ENCODE measurements at places on chromosomes 6 and 20.

- peak; percentile 40 for DNase-seq
These were observed 6.0 kb upstream of the PTCHD4 start for GRCh38 chr6:48116699-48117645.

GRCh38 chr6:51626391-51626790 is 461.0 kb downstream of the PKHD1 start:
- no peak for DNase-seq

DNA sequence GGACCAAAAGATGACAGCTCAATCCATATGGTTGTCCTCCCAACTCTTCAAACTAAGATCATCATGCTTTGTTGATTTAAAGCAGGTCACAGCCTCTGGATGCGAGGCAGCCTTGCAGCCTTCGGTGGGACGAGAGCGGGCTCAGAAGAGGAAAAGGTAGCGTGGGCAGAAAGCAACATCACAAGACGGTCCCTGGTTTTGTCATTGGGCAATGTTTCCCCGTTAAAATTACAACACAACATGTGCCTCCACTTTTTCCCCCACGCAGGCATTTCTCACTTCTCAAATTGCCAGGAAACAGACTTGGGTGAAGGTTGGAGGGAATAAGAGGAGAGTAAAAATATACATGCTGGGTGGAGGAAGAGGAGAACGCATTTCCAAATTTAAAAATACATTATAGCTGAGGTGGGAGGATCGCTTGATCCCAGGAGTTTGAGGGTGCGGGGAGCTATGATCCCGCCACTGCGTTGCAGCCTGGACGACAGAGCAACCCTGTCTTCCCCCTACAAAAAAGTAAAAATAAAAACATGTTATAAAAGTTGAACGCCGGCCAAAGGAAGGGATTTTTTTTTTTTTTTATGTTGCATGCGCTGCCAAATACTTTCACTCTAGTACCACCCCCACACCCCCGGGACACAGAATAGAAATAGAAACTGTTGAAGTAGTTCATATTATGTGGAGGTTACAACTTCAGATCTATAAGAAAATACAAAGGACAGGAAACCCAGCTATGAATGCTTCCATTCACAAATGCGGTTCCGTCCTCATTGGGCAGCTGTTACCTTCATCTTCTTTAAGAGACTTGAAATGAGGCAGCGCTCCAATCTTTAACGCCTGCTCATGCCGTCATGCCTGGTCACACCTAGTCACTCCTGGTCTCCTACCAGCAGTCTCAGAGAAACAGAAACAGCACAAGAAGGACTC is 13.9 kb upstream of the NAA20 start:
- peak; percentile 57 for DNase-seq

DNA sequence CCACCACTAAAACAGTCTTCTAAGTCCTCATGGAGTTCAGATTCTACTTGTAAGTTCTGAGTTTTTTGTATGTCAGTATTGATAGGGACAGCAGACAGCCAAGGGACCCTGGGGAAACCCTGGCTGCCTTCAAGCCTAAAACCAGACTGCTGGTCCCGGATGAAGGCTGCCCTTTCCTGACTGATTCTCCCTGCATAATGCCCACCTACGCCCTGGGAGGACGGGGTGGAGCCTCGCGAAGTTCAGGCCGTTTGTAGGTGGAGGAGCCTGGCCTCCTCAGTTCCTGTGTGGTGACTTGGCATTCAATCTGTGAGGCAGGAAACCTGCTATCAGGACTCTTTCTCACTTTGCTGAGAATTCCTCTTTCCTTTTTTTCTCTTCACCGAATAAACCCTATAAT is 120.3 kb upstream of the LGSN start:
- no peak for DNase-seq

GRCh38 chr20:19937218-19937617 is 79.9 kb upstream of the NAA20 start:
- DNase-seq: no peak

DNA sequence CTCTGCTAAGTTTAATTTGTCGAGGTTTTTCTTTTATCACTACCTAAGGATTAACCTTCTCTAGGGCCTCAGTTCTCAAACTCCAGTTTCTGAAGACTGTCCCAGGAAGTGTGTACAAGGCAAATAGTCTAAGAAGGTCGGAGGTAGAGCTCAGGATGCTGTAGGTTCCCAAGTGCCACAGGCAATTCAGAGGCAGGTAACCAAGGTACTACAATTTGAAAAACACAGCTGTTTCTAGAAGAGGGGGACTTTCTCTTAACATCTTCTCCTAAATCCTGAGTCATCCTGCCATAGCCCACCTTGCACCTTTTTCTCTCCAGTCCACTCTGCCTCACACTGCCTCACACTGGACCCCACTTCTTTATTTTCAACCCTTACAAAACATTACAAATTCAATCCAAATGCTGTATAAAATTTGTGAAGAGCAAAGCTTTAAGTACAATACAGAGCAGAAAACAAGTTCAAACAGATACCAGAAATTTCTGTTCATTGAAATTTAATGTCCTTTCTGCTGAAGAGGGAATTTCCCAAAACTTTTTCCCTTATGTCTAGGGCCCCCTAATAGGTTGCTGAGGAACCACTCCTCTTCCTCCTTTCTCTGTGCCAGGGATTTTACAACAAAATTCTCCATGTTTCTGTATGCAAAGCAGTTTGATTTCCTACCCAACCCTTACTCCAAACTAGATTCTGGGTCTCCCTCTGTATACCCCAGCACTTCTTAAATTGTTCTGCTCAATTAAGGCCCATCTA is 43.0 kb downstream of the FRK start:
- no peak for DNase-seq

GRCh38 chr6:112018619-112019416 is 35.1 kb upstream of the CCN6 start:
- DNase-seq: peak; percentile 66

DNA sequence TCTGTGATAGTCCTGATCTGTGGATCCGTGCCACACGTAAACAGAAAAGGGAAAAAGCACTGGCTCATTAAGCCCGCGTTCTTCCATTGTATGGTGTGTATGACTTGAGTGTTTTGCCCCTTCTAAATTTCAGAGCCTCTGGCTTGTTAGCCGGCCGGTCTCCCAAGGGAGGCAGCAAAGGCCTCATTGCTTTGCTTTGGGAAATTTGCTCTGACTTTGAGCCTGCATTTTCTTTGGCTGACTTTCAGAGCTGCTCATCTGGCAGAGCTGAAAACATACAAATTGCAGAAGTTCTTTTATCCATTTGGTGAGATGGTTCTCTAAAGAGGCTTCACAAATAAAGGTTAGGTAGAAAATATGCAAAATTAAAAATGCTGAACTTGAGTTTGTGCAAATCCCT is 123.0 kb downstream of the UTRN start:
- no peak for DNase-seq

- no peak for DNase-seq
These were observed 507.7 kb downstream of the PREX1 start for GRCh38 chr20:48319943-48320584.

DNA sequence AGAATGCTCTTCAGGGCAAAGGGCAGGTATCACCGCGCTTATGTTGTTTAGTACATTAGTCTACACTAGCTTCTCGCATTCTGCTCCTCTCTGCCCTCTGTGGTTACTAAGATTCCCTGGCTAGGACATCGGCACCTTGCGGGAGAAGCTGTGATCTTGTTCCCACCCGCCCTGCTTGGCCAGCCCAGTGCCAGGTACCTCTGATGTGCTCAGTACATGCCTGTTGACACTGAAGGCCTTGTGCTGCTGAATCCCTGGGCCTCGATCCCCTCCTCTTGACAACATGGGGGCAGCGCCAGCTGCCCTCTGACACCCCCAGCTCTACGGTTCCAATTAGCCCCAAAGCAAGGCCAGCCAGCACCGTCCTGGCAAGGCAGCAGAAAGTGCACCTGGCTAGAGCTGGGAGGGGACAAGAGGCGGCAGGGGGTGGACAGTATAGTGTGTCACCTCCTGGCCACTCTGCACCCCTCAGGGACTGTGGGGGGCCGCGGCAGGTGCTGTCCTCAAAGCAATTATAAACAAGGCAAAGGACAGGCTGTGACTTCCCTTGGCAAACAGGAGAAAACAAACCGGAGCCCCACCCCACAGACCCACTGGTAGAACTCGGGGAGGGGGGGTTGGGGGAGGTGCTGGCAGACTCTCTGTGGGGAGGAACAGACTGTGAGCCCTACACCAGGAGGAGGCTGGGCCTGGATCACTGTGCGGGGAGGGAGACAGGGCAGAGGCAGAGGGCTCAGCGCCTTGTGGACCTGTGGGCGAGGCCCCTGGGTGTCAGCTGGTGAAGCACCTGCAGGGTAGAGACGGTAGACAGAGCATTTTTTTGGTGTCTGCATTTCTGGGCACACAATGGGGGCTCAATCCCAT is 7.1 kb downstream of the TFEB start:
- no peak for DNase-seq

- DNase-seq: no peak
These were observed 7.3 kb upstream of the CGA start for GRCh38 chr6:87102151-87102621.

DNA sequence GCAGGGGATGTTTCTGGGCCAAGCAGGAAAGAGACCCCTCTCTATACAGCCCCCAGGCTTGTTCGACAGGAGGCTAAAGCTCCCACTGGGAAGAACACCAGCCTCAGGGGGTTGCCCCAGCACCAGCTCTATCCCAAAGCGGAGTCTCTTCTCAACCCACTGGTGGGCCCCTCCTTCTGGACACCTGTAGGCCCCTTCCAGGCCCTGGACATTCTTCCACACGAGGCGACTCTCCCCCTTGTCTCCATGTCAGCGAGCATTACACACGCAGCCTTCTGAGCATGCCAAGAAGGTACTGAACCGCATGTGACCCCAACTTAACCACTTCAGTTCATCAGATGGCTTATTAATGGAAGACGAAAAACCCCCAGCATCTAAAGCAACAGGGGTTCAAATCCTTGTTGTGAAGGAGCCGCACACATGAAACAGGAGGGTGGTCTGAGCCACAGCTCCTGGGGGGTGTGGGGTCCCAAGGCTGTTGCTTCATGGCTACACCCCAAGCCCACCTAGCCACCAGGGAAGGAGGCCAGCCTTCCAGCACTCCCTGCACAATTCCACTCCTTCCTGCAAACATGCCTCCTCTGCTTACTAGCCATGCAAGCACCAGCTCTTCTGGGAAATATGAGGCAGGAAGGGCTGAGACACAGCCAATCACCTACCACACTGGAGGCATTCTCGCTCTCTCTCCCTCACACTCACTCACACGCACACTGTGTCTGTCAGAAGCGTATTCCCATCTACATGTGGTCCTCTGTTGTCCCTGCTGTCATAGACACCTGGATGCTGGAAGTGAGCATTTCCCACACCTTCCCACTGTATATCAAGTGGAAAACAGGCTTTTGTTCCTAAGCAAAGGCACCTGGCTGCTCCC is 104.5 kb downstream of the NOL4L start:
- DNase-seq: peak; percentile 48

DNA sequence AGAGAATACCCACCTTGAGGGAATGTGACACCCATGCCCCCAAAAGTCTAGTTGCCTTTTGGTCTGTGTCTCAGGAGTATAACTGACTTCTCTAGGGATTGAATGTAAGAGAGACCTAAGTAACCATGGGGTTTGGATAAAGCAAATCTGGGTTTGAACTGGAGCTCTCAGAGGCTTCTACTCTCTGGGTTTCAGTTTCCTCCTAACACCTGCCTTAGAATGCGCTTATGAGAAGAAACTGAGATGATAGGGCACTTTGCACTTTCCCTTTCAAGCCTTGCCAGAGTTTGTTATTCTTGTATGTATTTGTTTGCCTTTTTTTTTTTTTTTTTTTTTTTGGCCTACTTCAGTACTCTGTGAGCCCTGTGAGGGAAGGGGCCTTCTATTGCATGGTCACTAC is 19.4 kb downstream of the SDHAF4 start:
- DNase-seq: no peak

GRCh38 chr6:62894114-62894513 is 317.2 kb upstream of the FKBP1C start:
- DNase-seq: no peak

GRCh38 chr6:28277746-28278145 is 3.6 kb upstream of the PGBD1 start:
- no peak for DNase-seq

- DNase-seq: no peak
These were observed 67.9 kb downstream of the MLIP start for GRCh38 chr6:54179152-54179551.

GRCh38 chr6:160972111-160972510 is 19.5 kb upstream of the MAP3K4 start:
- peak; percentile 47 for DNase-seq

GRCh38 chr6:131213501-131213990 is 78.3 kb downstream of the AKAP7 start:
- DNase-seq: peak; percentile 49

DNA sequence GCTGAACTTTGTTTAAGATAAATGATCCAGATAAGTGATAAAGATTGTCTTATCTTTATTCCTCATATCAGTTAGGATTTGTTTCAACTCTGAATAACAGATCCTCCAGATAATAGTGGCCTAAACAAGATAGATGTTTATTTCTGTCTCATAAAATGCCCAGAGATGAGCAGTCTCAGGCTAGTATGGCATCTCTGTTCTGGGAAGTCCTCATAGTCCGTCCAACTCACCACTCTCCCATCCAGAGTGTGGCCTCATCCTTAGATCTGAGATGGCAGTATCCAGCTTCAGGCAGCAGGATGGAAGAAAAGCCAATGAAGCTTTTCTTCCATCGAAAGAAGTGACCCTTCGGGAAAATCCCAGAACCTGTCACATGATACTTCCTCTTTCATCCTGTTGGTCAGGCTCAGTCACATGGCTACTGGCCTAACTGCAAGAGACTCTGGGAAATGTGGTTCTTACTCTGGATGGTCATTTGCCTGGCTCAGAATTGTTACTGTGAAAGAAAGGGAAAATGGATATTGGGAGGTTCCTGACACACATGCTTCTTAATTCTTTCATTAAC is 29.4 kb upstream of the TAGAP start:
- peak; percentile 23 for DNase-seq

GRCh38 chr6:44120692-44121443 is 6.4 kb downstream of the MRPL14 start:
- DNase-seq: no peak

- no peak for DNase-seq
These were observed 26.5 kb downstream of the GLO1 start for GRCh38 chr6:38676236-38676973.

GRCh38 chr20:58776109-58776508 is 74.6 kb downstream of the GNAS-AS1 start:
- no peak for DNase-seq

GRCh38 chr20:49750611-49751396 is 37.1 kb upstream of the B4GALT5 start:
- DNase-seq: no peak

All from renal cortical epithelial cell (primary cell).